Daoy (cell line): ENCODE measurements at places on chromosomes 6 and 20. TPM values are rescaled to one million over a fixed set of nuclear protein-coding genes. Genes with fewer than 3 reads are reported as not detected.

SCRT2 gene
- not detected in 2 replicates for total RNA-seq

FRK gene
- total RNA-seq, result 0.21 and 0.57 TPM in 2 replicates

ITPR3 gene
- total RNA-seq, result 10.4 and 12.6 TPM in 2 replicates

KCNK15 gene
- 1.3 TPM in 1 of 2 replicates, not detected in the other for total RNA-seq

MCM8 gene
- total RNA-seq, result 38.0 and 43.8 TPM in 2 replicates

CD40 gene
- total RNA-seq, result 0.06 TPM in 1 of 2 replicates, not detected in the other

DYNLRB1 gene
- total RNA-seq, result 66.2 and 122 TPM in 2 replicates

NKAIN2 gene
- not detected in 2 replicates for total RNA-seq
